Activated T-cell treated with anti-CD3 and anti-CD28 coated beads, Interleukin-2, amount 50 U/mL, for 72 hours (primary cell): ENCODE measurements at places on chromosomes 4 and X. TPM values are rescaled to one million over a fixed set of nuclear protein-coding genes. Genes with fewer than 3 reads are reported as not detected.

GRCh38 chr4:128810871-128811570 lies 1.5 kb downstream of the JADE1 start:
- H3K36me3 ChIP-seq: peaks cover 6% of the 10 kb centered on the region
- peaks cover 28% of the 10 kb centered on the region for H3K4me1 ChIP-seq
- H3K27ac ChIP-seq: peak overlapping the region; percentile 98
- peak; percentile 86 for DNase-seq

Gene CENPVL1
- total RNA-seq: not detected

Gene SPIN2B
- 10.0 TPM for total RNA-seq

GRCh38 chr4:68948044-68948743 lies 3.4 kb downstream of the UGT2A3 start:
- H3K27ac ChIP-seq: no peak overlapping the region
- DNase-seq: no peak
- H3K36me3 ChIP-seq: no peaks in the 10 kb centered on the region
- H3K27me3 ChIP-seq: no peaks in the 10 kb centered on the region
- no peaks in the 10 kb centered on the region for H3K4me1 ChIP-seq

GRCh38 chr4:102551958-102552565 lies 50.9 kb downstream of the NFKB1 start:
- no peaks in the 10 kb centered on the region for H3K27me3 ChIP-seq
- H3K27ac ChIP-seq: peak overlapping the region; percentile 83
- H3K4me3 ChIP-seq: peak overlapping the region; percentile 61
- DNase-seq: no peak
- peaks cover 57% of the 10 kb centered on the region for H3K4me1 ChIP-seq

DNA sequence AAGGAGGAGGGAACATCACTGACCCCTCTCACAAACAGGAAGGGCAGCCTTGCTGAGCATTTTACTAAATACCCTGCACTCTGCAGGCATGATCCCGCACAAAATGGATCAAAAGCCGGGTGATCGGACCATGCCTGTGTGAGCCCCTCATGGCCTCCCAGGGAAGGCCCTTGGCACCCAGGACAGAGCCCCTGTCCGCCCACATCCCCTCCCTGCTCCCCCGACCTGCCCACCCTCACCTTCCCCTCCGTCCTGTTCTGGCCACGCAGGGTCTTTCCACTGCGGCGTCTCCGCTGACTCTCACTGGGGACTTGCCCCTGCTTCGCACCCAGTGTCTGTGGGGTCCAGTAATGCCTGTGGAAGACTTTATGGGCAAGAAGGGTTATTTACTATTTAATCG lies 105.0 kb downstream of the HMX1 start:
- H3K4me1 ChIP-seq: no peaks in the 10 kb centered on the region
- no peak overlapping the region for H3K27ac ChIP-seq
- no peaks in the 10 kb centered on the region for H3K27me3 ChIP-seq
- DNase-seq: no peak
- no peaks in the 10 kb centered on the region for H3K36me3 ChIP-seq

Gene NRK
- total RNA-seq: not detected

DNA sequence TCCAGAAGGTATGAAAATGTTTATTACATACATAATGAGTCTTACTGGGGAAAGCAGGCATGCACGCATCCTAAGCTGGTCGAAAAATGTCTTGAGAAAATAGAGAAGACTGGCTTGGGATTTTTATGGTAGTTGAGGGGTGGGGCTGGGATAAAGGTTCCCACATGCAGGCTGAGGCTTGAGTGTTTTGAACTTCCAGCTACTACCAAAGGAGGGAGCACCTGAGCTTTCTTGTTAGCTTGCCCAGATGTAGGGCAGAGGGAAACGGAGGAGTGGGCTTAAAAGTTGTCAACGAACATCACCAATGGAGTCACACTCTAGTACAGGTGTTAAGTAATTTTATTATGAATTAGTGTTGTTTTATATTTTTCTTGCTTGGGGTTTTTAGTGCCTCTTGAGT lies 39.6 kb upstream of the SRPX start:
- peak; percentile 2 for DNase-seq
- peaks cover 14% of the 10 kb centered on the region for H3K27me3 ChIP-seq
- no peak overlapping the region for H3K27ac ChIP-seq
- H3K4me1 ChIP-seq: no peaks in the 10 kb centered on the region

Gene PNMA3
- 1.3 TPM for total RNA-seq

DNA sequence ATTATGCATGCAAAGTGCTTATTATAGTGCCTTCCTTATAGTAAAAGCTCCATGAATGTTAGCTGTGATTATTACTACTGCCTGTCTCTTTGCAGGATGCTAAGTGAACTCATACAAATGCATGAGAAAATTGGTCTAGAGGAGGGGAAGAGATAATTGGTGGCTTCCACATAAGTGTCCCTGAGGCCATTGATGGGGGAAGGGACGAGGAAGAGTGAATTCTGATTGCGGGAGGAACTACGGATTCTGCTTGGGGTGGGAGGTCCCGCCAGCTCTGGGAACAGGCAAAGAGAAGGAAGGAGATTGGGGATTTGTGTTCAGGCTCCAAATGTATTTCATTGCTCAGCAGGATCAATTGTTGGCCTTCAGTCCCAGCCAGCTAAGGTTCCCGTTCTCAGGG lies 11.6 kb upstream of the ARHGAP36 start:
- H3K36me3 ChIP-seq: no peaks in the 10 kb centered on the region
- H3K4me3 ChIP-seq: no peak overlapping the region
- H3K27me3 ChIP-seq: peaks cover 66% of the 10 kb centered on the region
- no peak for DNase-seq
- no peaks in the 10 kb centered on the region for H3K4me1 ChIP-seq
- H3K27ac ChIP-seq: no peak overlapping the region

- peaks cover 3% of the 10 kb centered on the region for H3K36me3 ChIP-seq
- peak overlapping the region; percentile 0 for H3K4me3 ChIP-seq
- H3K4me1 ChIP-seq: peaks cover 12% of the 10 kb centered on the region
- H3K27me3 ChIP-seq: no peaks in the 10 kb centered on the region
- DNase-seq: no peak
Observed at GRCh38 chr4:159185591-159186023, 82.7 kb downstream of the RAPGEF2 start.

Gene FAAH2
- 29.4 TPM for total RNA-seq

Gene CENPVL3
- total RNA-seq: 0.16 TPM

DNA sequence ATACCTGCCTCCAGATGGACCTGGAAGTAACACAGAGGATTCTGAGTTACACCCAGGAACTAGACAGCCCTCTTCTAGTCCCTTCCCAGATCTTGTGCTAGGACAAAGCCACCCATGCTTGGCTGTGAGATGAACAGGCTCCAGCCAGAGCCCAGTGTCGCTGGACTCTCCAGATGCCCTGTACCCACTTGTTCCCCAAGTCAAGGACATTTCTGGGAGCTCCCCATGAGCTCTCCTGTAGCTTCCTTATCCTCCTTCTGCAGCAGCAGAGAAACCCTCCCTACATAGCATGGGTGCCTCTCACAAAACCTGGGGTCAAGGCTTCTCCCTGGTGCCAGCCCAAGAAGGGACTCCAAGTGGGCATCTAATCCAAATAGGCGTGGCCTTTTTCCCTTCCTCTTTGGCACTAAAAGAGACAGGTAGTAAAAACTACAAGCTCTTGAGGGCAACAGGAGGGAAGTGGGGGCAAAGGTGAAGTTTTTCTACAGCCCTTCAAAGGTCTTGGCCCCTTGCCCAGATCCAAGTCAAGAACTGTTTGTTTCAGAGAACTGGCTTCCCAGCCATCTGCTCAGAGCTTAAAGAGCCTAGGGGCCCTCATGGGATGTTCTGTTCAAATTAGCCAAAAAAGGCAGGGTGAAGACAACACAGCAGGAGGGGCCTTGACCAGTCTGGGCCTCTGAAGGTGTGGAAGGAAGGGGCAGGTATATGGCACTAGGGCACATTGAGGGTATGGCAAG lies 8.5 kb upstream of the ERCC6L start:
- no peak for DNase-seq
- peaks cover 6% of the 10 kb centered on the region for H3K27me3 ChIP-seq
- no peak overlapping the region for H3K4me3 ChIP-seq

- no peaks in the 10 kb centered on the region for H3K27me3 ChIP-seq
- no peak overlapping the region for H3K4me3 ChIP-seq
- no peak overlapping the region for H3K27ac ChIP-seq
- peaks cover 25% of the 10 kb centered on the region for H3K4me1 ChIP-seq
- H3K36me3 ChIP-seq: no peaks in the 10 kb centered on the region
- DNase-seq: no peak
Observed at GRCh38 chr4:1133033-1133432, 19.7 kb upstream of the RNF212 start.

DNA sequence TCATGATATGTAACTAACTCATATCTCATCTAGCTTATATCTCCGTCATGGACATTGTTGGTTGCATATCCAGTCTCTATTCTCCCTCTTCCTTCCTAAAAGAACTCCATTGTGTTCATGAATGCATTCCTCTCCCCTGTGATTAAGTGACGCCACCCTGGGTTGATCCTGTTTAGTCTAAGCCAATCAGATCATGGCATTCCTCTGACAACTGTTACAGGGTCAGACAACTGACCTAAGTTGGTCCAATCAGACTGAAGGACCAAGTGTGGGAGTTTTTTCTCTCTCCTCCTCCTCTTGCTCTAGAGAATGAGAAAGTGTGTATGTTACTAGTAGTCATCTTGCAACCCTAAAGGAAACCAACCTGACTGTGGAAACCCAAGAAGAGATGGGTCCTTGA lies 3.6 kb downstream of the APOO start:
- no peak for DNase-seq
- no peak overlapping the region for H3K27ac ChIP-seq
- no peaks in the 10 kb centered on the region for H3K36me3 ChIP-seq
- peaks cover 18% of the 10 kb centered on the region for H3K4me1 ChIP-seq
- peaks cover 6% of the 10 kb centered on the region for H3K27me3 ChIP-seq
- no peak overlapping the region for H3K4me3 ChIP-seq

- H3K4me3 ChIP-seq: no peak overlapping the region
- H3K4me1 ChIP-seq: no peaks in the 10 kb centered on the region
- H3K36me3 ChIP-seq: peaks cover 3% of the 10 kb centered on the region
- no peaks in the 10 kb centered on the region for H3K27me3 ChIP-seq
Observed at GRCh38 chr4:159384017-159384416, 281.1 kb downstream of the RAPGEF2 start.

- peaks cover 25% of the 10 kb centered on the region for H3K4me1 ChIP-seq
- DNase-seq: no peak
- no peak overlapping the region for H3K27ac ChIP-seq
- H3K27me3 ChIP-seq: no peaks in the 10 kb centered on the region
- H3K36me3 ChIP-seq: no peaks in the 10 kb centered on the region
- no peak overlapping the region for H3K4me3 ChIP-seq
Observed at GRCh38 chr4:48914311-48914710, 7.7 kb upstream of the OCIAD2 start.

DNA sequence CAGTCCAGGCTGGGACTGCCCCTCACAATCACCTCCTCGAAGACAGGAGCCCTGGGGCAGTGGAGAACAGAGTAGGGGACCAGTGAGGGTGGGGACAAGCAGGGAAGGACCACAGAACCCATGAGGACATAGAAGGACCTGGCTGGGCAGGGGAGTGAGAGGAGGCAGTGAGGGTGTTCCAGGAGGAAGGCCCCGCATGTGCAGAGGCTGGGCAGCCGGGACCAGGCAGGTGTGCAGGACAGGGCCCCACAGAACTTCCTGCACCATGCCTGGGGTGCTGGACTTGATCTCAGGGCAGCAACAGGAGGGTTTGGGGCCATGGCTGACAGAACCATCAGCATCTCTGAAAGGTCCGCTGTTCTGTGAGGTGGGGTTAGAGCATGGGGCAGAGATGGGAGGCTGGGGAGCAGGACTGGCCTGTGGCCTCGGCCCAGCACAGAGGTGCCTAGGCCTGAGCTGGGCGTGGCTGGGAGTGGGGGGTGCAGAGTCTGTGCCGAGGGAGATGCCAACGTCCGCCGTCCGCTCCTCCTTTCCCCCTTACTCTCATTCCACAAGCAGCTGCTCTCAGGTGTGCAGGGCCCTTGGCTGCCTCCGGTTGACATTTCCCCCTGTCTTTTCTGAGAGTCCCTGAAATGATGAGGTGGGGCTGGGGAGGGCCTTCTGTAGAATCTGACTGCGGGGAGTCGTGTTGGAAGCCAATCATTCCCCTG lies 40.8 kb downstream of the EVC start:
- no peak for DNase-seq
- no peaks in the 10 kb centered on the region for H3K27me3 ChIP-seq
- H3K36me3 ChIP-seq: no peaks in the 10 kb centered on the region
- no peak overlapping the region for H3K4me3 ChIP-seq

GRCh38 chrX:12874581-12874980 lies 7.7 kb downstream of the TLR7 start:
- DNase-seq: no peak
- H3K27me3 ChIP-seq: peaks cover 8% of the 10 kb centered on the region
- H3K4me3 ChIP-seq: no peak overlapping the region
- no peaks in the 10 kb centered on the region for H3K36me3 ChIP-seq
- H3K27ac ChIP-seq: no peak overlapping the region

Gene CLTRN
- 1.6 TPM for total RNA-seq

GRCh38 chr4:76546759-76547742 lies 112.0 kb downstream of the SHROOM3 start:
- H3K36me3 ChIP-seq: peaks cover 2% of the 10 kb centered on the region
- no peak for DNase-seq
- no peak overlapping the region for H3K4me3 ChIP-seq
- peaks cover 12% of the 10 kb centered on the region for H3K4me1 ChIP-seq
- no peak overlapping the region for H3K27ac ChIP-seq

DNA sequence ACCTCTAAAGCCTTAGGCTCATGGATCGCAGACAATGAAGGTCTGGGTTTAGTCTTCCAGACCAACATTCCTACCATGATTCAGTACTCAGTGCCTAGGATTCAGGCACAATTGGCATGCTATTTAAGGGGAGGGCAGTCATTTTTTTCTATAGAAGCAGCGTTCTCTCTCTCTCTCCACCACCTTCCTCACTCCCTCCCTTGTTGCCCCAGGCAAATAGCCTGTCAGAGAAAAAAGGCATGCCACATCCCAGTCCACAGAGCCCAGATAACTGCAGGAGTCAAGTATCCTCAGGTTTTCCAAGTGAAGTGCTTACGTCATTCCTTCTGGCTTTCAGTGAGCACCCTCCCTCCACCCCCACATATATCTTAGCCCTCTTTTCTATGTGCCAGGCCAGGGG lies 533.0 kb downstream of the BCOR start:
- no peaks in the 10 kb centered on the region for H3K4me1 ChIP-seq
- H3K27ac ChIP-seq: no peak overlapping the region
- peaks cover 18% of the 10 kb centered on the region for H3K27me3 ChIP-seq
- no peak for DNase-seq
- H3K36me3 ChIP-seq: peaks cover 2% of the 10 kb centered on the region
- no peak overlapping the region for H3K4me3 ChIP-seq

GRCh38 chr4:16100833-16101232 lies 17.0 kb upstream of the PROM1 start:
- H3K27me3 ChIP-seq: peaks cover 28% of the 10 kb centered on the region
- no peaks in the 10 kb centered on the region for H3K36me3 ChIP-seq
- H3K27ac ChIP-seq: no peak overlapping the region
- H3K4me3 ChIP-seq: no peak overlapping the region
- no peaks in the 10 kb centered on the region for H3K4me1 ChIP-seq

- H3K4me3 ChIP-seq: no peak overlapping the region
- H3K36me3 ChIP-seq: peaks cover 8% of the 10 kb centered on the region
- no peaks in the 10 kb centered on the region for H3K27me3 ChIP-seq
- no peak for DNase-seq
Observed at GRCh38 chr4:75490155-75490554, 24.0 kb downstream of the RCHY1 start.
